Neural crest cell (in vitro differentiated cells): ENCODE measurements at places on chromosomes 1 and 21. TPM values are rescaled to one million over a fixed set of nuclear protein-coding genes. Genes with fewer than 3 reads are reported as not detected.

The ISG15 gene
- total RNA-seq: 17.4 and 22.3 TPM in 2 replicates

- DNase-seq: peak; percentile 43
- H3K4me1 ChIP-seq: peaks cover 50% of the 10 kb centered on the region
- peak overlapping the region; percentile 87 for H3K4me3 ChIP-seq
Observed at GRCh38 chr1:63320022-63320721, 2.2 kb upstream of the FOXD3 start.

DNA sequence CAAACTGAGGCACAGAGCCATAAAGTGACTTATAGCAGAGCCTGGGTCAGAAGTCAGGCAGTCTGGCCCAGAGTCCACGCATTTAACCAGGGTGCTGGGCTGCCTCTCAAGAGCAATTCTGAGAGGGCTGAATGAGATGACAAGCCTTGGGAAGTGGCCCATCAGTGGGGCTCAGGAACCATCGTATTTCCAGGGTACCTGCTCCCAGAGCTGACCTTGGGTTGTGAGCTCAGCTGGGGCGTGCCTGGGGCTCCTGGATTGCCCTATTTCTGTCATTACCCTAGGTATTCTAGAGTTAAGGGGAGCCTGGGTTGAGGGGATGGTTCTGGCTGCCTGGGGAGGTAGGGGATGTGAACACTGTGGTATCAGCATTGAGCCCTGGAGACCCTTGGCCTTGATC lies 49.4 kb downstream of the LGR6 start:
- no peaks in the 10 kb centered on the region for H3K27me3 ChIP-seq
- no peak for DNase-seq
- peaks cover under 1% of the 10 kb centered on the region for H3K4me1 ChIP-seq
- no peak overlapping the region for H3K27ac ChIP-seq
- H3K4me3 ChIP-seq: no peak overlapping the region

The RNU1-4 gene
- total RNA-seq: 2,478 and 3,042 TPM in 2 replicates

DNA sequence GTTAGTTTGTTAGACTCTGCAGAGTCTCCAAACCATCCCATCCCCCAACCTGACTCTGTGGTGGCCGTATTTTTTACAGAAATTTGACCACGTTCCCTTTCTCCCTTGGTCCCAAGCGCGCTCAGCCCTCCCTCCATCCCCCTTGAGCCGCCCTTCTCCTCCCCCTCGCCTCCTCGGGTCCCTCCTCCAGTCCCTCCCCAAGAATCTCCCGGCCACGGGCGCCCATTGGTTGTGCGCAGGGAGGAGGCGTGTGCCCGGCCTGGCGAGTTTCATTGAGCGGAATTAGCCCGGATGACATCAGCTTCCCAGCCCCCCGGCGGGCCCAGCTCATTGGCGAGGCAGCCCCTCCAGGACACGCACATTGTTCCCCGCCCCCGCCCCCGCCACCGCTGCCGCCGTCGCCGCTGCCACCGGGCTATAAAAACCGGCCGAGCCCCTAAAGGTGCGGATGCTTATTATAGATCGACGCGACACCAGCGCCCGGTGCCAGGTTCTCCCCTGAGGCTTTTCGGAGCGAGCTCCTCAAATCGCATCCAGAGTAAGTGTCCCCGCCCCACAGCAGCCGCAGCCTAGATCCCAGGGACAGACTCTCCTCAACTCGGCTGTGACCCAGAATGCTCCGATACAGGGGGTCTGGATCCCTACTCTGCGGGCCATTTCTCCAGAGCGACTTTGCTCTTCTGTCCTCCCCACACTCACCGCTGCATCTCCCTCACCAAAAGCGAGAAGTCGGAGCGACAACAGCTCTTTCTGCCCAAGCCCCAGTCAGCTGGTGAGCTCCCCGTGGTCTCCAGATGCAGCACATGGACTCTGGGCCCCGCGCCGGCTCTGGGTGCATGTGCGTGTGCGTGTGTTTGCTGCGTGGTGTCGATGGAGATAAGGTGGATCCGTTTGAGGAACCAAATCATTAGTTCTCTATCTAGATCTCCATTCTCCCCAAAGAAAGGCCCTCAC lies at the start of gene OLIG2:
Gene OLIG2, plus strand, starts transcription at position 447 of the 954 bp plus-strand sequence. CDS start 928 bp downstream, outside the sequence.
- H3K4me1 ChIP-seq: peaks cover 34% of the 10 kb centered on the region
- peak; percentile 75 for DNase-seq
- peaks cover 94% of the 10 kb centered on the region for H3K27me3 ChIP-seq
- peak within 1 kb of the TSS; percentile 73 for H3K27ac ChIP-seq
- H3K4me3 ChIP-seq: peak within 1 kb of the TSS; percentile 87

DNA sequence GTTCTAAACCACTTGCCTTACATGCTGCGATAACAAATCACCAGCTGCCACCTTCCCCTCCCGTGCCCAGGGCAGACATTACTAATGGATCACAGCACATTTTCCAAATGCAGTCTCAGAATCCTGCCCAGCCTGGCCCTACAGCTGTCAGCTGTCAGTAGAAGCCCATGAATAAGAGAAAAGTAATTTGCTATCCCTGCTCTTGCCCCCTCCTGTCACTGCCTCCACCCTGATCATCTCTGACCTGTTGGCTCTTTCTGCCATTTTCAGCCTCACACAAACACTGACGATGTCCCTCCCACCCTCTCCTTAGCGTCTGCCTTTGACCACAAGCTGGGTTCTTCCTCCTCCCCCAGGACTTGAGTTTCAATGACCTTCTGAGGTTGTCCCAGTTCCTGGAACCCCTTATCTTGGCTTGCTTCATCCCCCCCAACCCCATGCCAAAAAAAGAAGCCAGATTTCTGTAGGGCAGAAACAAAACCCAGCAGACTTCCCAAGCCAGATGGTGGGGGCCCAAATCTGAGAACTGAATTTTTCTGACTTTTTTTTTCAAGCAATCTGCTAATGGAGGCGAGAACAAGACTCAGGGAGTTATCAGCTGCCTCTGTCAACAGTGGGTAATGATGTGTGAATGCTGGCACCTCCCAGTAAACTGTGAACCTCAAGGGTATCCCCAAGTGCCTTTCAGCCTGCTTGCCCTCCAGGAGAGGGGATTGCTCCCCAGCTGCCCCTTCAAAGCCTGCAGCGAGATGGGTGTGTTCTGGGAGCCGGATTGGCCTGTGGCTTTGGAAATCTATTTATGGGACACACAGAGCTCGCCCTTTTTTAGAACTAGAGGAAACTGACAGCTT lies 216.5 kb upstream of the VAMP3 start:
- H3K27ac ChIP-seq: no peak overlapping the region
- no peaks in the 10 kb centered on the region for H3K27me3 ChIP-seq
- DNase-seq: no peak
- peaks cover 17% of the 10 kb centered on the region for H3K4me1 ChIP-seq
- H3K36me3 ChIP-seq: no peaks in the 10 kb centered on the region

DNA sequence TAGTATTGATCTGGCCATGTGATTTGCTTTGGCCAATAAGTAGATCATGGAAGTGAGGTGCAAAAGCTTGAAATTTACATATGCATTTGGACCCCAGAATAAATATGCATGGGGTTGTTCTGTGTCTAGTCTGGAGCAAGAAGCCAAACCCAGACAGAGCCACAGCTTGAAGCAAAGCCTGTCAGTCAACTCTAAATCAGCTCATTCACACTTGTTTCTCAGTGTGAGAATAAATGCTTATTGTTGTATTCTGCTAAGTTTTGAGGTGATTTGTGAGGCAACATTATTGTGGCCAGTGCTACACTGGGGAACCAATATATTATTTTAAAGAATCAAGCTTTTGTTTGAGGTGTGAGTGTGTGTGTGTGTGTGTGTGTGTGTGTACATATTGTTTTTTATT lies 12.2 kb upstream of the PGLYRP3 start:
- no peaks in the 10 kb centered on the region for H3K4me1 ChIP-seq
- no peak for DNase-seq
- no peak overlapping the region for H3K27ac ChIP-seq

The SLC22A15 gene
- 1.8 and 2.3 TPM in 2 replicates for total RNA-seq

DNA sequence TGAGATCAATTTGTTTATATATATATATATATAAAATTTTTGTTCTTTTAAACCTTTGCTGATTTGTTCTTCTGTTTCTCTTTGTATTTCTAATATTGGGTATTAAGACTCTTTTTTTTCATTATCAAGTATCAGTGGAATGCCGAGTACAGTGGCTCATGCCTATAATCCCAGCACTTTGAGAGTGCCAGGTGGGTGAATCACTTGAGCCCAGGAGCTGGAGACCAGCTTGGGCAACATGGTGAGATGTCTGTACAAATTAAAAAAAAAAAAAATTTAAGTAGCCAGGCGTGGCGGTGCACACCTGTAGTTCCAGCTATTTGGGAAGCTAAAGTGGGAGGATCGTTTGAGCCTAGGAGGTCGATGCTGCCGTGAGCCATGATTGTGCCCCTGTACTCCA lies 67.1 kb downstream of the MAST2 start:
- H3K27ac ChIP-seq: no peak overlapping the region
- no peak overlapping the region for H3K4me3 ChIP-seq
- H3K36me3 ChIP-seq: no peaks in the 10 kb centered on the region
- H3K27me3 ChIP-seq: no peaks in the 10 kb centered on the region
- DNase-seq: no peak
- H3K4me1 ChIP-seq: peaks cover 34% of the 10 kb centered on the region

DNA sequence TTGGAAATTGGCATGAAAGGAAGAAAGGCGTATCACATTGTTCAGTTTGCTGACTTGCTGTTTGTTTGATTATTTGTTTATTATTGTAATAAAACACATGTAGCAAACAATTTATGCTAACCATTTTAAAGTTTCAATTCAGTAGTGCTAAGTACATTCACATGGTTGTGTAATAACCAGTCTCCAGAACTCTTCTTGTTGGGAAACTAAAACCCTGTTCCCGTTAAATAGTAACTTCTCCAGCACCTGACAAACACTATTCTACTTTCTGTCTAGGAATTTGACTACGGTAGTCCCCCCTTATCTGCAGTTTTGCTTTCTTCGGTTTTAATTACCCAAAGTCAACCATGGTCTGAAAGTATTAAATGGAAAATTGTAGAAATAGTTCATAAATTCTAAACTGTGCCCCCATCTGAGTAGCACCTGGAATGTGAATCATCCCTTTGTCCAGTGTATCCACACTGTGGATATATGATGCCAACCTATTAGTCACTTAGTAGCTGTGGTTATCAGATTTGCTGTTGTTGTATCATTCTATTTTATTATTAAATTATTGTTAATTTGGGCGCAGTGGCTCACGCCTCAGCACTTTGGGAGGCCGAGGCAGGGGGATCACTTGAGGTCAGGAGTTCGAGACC lies 5.5 kb downstream of the MORC3 start:
- no peaks in the 10 kb centered on the region for H3K27me3 ChIP-seq
- peaks cover 3% of the 10 kb centered on the region for H3K36me3 ChIP-seq
- DNase-seq: no peak

DNA sequence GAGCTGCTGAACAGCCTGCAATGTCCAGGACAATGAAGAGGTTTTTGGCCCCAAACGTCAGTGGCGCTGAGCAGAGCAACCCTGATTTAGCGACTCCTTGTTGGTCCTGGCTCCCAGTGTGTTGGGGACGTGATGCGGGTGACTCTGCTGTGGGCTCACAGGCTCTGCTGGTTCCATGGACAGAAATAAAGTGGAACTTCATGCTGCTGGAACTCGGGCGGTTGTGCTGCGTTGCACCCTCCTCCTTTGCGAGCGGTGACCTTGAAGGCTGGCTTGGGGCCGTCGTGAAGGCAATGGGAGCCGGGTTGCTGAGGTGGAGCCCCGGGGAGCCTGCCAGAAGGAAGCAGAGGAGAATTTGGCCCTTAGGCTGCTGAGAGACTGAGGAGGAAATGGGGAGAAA lies 122.6 kb upstream of the C1orf174 start:
- H3K36me3 ChIP-seq: no peaks in the 10 kb centered on the region
- H3K4me3 ChIP-seq: no peak overlapping the region
- no peaks in the 10 kb centered on the region for H3K4me1 ChIP-seq
- DNase-seq: no peak
- H3K27me3 ChIP-seq: peaks cover 33% of the 10 kb centered on the region

The LCE2A gene
- total RNA-seq: not detected in 2 replicates

GRCh38 chr1:25948641-25949040 lies 42.4 kb upstream of the STMN1 start:
- peaks cover 2% of the 10 kb centered on the region for H3K36me3 ChIP-seq
- no peak for DNase-seq
- H3K27me3 ChIP-seq: no peaks in the 10 kb centered on the region
- H3K4me1 ChIP-seq: peaks cover 9% of the 10 kb centered on the region
- H3K4me3 ChIP-seq: no peak overlapping the region

DNA sequence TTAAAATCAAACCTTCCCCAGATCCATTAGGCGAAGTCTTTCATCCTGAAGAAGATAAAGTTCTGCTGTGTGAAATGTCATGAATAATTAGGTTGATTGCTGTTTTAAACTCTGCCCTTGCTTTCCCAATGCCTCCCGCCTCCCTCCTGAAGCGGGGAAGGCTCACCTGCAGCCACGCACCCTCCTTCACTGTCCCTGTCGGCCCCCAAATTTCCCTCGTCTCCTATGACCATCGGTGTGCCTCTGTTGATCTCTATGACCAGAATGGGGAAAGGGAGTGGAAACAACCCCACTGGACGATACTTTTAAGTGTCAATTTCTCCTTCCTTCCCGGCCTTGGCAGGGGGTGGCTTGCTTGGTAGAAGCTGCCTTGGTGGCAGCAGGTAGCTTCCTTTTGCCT lies 35.1 kb downstream of the LHX4 start:
- H3K4me1 ChIP-seq: peaks cover 19% of the 10 kb centered on the region
- peaks cover 18% of the 10 kb centered on the region for H3K27me3 ChIP-seq
- H3K27ac ChIP-seq: no peak overlapping the region
- no peak overlapping the region for H3K4me3 ChIP-seq

- peak overlapping the region; percentile 68 for H3K4me3 ChIP-seq
- no peaks in the 10 kb centered on the region for H3K36me3 ChIP-seq
- no peak overlapping the region for H3K27ac ChIP-seq
- peaks cover 8% of the 10 kb centered on the region for H3K27me3 ChIP-seq
- DNase-seq: no peak
- H3K4me1 ChIP-seq: peaks cover 56% of the 10 kb centered on the region
Observed at GRCh38 chr1:184034761-184035379, 2.7 kb downstream of the COLGALT2 start.

GRCh38 chr1:180194546-180195207 lies 35.4 kb upstream of the LHX4 start:
- H3K4me1 ChIP-seq: peaks cover 6% of the 10 kb centered on the region
- H3K36me3 ChIP-seq: peaks cover 7% of the 10 kb centered on the region
- peaks cover 2% of the 10 kb centered on the region for H3K27me3 ChIP-seq

- peak overlapping the region; percentile 16 for H3K27ac ChIP-seq
- no peak for DNase-seq
- peaks cover 37% of the 10 kb centered on the region for H3K36me3 ChIP-seq
Observed at GRCh38 chr1:23356471-23357137, 12.5 kb upstream of the HNRNPR start.

GRCh38 chr1:10733474-10734366 lies 62.7 kb downstream of the CASZ1 start:
- peaks cover 77% of the 10 kb centered on the region for H3K27me3 ChIP-seq
- peak overlapping the region; percentile 62 for H3K27ac ChIP-seq
